Kidney glomerular epithelial cell (primary cell): ENCODE measurements at places on chromosomes 7 and 10.
A peak's percentile ranks its signal among the peaks of the same experiment; 100 is the strongest.

DNA sequence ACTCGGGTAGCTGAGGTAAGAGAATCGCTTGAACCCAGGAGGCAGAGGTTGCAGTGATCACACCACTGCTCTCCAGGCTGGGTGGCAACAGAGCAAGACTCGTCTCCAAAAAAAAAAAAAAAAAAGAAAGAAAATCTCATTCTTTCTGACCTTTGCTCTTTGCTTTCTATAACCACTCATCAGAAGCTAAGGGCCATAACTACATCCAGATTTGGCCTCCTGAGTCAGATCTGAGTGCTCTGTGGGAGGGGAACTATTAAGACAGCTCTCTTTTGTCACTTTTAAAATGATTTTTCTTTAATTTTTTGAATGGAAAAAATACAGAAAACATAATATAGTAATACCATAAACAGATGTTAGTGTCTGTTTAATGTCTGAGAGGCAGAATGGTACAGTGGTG is 210.1 kb downstream of the KIAA1217 start:
- DNase-seq, result no peak

DNA sequence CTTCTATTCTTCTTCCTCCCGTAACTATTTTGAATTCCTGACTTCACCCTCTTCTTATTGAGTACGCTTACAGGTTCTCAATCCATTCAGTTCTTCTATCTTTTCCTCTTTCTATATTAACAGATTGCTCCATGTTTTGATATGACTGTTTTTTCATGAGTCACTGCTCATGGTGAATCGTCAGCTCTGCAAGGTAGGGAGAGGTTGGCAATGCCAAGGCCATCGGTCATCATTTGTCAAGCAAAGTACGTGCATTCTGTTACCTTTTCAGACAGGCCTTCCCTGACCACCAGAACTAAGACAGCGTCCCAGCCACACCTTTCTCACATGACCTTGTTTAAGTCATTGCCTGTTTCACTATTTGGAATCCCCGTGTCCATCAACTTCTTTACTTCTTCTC is 1001.9 kb upstream of the SORCS1 start:
- peak; percentile 14 for DNase-seq

- no peak for DNase-seq
Measured at GRCh38 chr10:86400705-86401587, 34.4 kb upstream of the GRID1 start.

GRCh38 chr10:125775491-125776106 is at the start of gene MMP21:
Gene MMP21, minus strand, starts transcription at chr10:125775821. Its CDS starts 0 bp downstream, at chr10:125775821.
- DNase-seq, result no peak

GRCh38 chr7:113809581-113809980 is 109.2 kb downstream of the PPP1R3A start:
- DNase-seq, result no peak

GRCh38 chr10:104935656-104936055 is 294.6 kb downstream of the SORCS3 start:
- DNase-seq, result no peak

DNA sequence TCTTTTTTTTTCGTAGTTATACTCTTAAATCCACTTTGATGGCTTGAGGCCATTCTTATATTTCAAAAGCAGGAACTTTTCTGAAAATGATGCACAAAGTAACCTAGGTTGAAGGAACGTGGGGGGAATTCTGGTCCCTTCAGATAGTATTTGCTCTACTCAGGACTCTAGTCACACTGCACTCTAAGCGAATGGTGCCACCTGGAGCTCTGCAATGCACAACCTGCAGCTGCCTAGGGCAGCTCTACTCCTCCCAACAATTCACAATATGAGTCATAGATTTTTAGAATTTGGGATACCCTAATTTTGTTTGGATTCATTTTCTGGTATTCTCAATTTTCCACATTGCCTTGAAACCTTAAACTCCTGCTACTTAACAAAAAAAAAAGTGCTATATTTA is 17.3 kb downstream of the SYPL1 start:
- no peak for DNase-seq

- no peak for DNase-seq
Measured at GRCh38 chr7:107972075-107972482, 30.9 kb downstream of the LAMB1 start.

DNA sequence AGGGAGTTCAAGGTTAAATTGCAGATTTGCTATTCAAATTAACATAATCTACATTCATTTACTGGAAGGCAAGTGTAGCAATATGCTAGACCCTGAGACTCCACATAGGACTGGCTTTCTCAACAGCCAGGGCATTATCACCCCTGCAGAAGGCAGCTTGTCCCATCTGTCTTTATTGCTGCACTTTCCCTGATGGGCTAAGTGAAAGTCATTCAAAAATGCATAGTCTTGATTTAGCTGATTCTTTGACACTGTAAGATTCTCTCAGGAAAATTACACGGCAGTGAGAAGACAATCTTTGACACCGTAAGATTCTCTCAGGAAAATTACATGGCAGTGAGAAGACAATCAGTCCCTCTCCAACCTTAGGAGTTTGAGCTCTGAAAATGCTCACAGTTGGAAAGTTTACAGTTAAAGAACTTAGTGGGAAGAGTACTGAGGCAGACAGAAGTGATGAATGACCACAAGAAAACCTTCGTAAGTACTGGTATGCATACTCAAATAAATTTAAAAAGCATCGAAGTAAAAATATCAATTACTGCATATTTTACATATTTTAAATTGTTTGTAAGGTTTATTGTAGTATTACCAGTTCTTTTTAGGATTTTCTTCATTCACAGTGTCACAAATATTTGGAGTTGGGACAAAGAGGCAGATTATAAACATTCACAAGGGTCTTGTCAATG is 88.9 kb downstream of the RAPGEF5 start:
- DNase-seq, result no peak

- no peak for DNase-seq
Measured at GRCh38 chr10:72206511-72207229, 9.1 kb upstream of the ANAPC16 start.

- no peak for DNase-seq
Measured at GRCh38 chr7:151920488-151920887, 35.8 kb upstream of the GALNTL5 start.
